ENCODE measurements at places on chromosomes 3 and 15. TPM values are rescaled to one million over a fixed set of nuclear protein-coding genes. Genes with fewer than 3 reads are reported as not detected.

FAM81A gene
- total RNA-seq = 0.33 TPM

GRCh38 chr3:126261037-126261436 is 80.7 kb upstream of the ALDH1L1 start:
- peak; percentile 96 for DNase-seq

DNA sequence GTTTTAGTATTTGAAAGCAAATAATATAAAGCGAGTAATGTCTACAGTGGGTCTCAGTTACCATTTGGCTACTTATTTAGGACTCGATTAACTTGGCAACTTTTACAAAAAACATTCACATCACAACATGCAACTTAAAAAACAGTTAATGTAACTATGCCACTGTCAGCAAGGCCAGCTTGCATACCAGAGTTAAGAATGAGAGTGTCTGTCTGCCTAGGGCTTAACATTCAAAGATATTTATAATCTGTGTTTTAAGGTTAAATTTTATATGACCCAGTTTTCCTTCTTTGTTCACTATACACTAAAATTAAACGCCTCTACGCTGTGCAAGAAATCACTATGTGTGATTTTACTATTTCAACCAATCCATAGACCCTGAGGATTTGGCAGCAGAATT is 5.2 kb upstream of the CDAN1 start:
- DNase-seq = no peak

- DNase-seq = no peak
These were observed 51.5 kb downstream of the MYO1E start for GRCh38 chr15:59321000-59321689.

MORC1 gene
- total RNA-seq = not detected

DNA sequence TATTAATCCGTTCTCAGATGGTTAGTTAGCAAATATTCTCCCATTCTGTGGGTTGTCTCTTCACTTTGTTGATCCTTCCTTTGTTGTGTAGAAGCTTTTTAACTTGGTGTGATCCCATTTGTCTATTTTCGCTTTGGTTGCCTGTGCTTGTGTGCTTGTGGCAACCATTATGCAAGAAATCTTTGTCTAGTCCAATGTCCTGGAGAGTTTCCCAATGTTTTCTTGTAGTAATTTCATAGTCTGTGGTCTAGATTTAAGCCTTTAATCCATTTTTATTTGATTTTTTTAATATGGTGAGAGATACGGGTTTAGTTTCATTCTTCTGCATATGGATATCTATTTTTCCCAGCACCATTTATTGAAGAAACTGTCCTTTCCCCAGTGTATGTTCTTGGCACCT is 59.8 kb downstream of the RASA2 start:
- no peak for DNase-seq

DNA sequence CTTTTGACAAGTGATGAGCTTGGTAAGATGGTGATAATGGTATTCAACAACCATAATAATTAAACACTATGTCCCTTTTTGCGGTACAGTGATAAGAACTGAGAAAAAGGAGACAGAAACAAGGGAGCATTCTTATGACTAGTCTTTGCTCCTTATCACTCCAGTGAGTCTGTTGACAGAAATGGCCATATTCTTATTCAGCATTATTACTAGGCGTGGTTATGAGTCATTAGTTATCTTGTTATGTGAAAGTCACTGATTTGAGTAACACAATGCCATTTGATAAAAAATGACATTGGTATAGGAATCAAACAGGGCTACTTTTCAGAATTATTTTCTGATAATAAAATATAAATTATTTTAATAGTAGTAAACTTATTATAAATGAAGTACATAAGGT is 193.5 kb downstream of the C3orf38 start:
- DNase-seq = no peak

GRCh38 chr3:149314807-149315578 is 18.4 kb downstream of the TM4SF18 start:
- no peak for DNase-seq

TTLL13 gene
- not detected for total RNA-seq

DNA sequence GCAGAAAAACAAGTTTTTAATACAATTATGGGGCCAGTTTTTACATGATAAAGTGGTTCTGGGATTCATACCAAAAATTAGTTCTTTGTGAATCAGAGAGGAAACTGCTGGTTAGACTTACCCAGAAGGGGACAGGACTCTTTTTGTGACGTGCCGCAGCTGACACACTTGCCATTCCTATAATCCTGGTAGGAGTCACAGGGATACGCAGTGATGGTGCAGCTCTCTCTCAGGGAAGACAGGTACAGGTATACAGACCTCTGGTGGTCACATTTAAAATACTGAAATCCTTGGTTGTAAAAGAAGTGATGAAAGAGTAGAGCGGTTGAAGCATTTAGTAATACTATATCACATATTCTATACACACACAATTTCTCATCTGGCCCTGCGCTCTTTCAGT is 20.2 kb upstream of the TMEM41A start:
- no peak for DNase-seq

KCNMB2 gene
- total RNA-seq = not detected

- DNase-seq = no peak
These were observed 57.9 kb downstream of the ATP1B3 start for GRCh38 chr3:141934354-141934753.

C3orf52 gene
- total RNA-seq = 3.3 TPM

GOLIM4 gene
- 41.7 TPM for total RNA-seq

STRC gene
- total RNA-seq = under 0.01 TPM

GRCh38 chr3:7423995-7424394 is 563.1 kb downstream of the GRM7 start:
- no peak for DNase-seq

PCOLCE2 gene
- total RNA-seq = 48.2 TPM

GRCh38 chr3:59786374-59786773 is 736.5 kb upstream of the CFAP20DC start:
- no peak for DNase-seq

- no peak for DNase-seq
These were observed 33.2 kb downstream of the MTMR10 start for GRCh38 chr15:30958219-30958618.

SLC9C1 gene
- not detected for total RNA-seq

DNA sequence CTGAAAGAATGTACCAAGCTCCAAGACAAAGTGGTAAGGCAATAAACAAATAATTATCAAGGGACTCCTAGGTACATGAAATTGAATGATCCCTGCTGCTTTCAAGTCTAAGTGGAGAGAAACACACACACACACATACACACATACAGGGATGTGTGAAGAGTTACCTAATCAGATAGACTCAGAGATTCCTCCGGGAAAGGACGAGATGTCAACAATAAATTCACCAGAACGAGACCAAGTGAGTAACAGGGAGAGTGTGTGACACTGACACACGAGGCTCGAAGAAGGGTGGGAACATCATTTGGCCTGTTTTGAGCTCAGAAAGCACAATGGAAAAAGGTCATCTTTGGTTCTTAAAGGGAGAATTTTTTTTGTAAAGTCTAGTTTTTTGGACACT is 13.4 kb downstream of the LRIG1 start:
- DNase-seq = no peak

GRCh38 chr3:140832883-140833282 is 108.8 kb upstream of the SLC25A36 start:
- DNase-seq = no peak

DNA sequence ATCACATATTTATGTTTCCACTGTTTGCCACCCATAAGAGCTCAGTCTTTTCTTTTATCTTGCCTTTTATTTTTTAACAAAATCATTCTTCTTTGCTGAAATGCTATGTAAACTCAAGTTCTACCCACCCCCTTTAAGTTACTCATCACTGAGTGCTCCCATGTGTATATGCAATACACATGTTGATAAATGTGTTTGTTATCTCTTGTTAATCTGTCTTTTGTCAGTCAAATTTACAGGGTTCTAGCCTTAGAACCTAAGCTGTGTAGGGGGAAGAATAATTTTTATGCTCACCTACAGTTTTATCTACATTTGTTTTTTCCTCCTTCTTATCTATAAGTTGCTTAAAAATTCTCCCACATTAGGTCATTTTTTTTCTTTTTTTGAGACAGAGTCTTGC is 1195.9 kb downstream of the ROBO2 start:
- no peak for DNase-seq

GRCh38 chr3:143510601-143511000 is 337.7 kb downstream of the SLC9A9 start:
- DNase-seq = no peak

DNA sequence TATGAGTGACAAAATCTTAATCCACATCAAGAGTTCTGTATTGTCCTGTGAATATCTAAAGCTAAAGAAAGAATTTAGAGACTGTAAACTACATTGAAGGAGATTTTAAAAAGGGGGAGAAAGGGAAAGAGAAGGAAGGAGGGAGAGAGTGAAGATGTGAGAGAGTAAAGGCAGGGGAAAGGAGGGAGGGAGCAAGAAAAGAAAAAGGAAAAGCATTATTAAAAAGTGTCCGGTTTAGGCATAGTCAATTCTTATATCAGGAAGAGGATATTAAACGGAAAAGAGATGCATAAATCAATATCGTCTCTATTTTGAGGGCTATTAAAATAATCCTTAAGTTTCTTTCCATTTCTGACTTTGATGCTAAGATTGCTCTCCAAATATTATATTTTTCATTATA is 332.1 kb downstream of the ROBO2 start:
- no peak for DNase-seq

GRCh38 chr3:108292450-108292849 is 3.9 kb upstream of the HHLA2 start:
- no peak for DNase-seq

- no peak for DNase-seq
These were observed 76.8 kb downstream of the VGLL4 start for GRCh38 chr3:11566916-11567315.

Data from esophagus muscularis mucosa (tissue), 4 donors.